ENCODE measurements at places on chromosomes 16 and 17. TPM values are rescaled to one million over a fixed set of nuclear protein-coding genes. Genes with fewer than 3 reads are reported as not detected.

The CCL17 gene
- polyA plus RNA-seq, result not detected

GRCh38 chr16:78659216-78659615 is 559.8 kb downstream of the WWOX start:
- DNase-seq, result no peak

- no peak for DNase-seq
These were observed 301.9 kb downstream of the SOX9 start for GRCh38 chr17:72422505-72423285.

DNA sequence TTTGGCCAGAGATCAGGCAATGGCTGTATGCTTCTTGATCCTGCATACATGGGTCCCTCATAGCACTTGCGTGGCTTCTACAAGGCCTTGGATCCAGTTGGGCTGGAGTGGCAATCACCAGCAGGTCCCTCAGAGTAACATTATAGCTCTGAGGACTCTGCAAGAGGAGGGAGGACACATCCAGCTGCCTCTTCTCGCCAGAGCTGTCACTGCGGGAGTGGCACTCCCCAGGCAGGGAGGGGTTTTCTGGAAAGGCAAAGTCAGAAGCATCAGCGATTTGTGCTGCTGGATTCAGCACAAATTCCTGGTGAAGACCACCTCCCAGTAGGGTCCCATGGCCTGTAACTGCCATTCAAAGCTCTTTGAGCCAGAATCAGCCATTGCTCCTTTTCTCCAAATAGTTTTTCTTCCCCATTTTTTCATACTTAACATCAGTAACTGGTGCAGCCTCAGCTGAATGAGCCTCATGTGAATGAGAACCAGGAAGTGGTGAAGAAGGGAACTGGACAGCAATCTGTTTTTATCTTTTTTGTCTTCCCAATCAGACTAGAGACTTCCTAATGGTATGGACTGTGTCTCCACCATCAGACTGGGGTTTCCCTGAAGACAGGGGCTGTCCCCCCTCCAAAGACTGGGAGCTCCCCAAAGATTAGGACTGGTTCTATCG is 40.6 kb upstream of the HOXB13 start:
- DNase-seq, result no peak

- no peak for DNase-seq
These were observed 19.1 kb upstream of the TEX2 start for GRCh38 chr17:64281962-64282752.

DNA sequence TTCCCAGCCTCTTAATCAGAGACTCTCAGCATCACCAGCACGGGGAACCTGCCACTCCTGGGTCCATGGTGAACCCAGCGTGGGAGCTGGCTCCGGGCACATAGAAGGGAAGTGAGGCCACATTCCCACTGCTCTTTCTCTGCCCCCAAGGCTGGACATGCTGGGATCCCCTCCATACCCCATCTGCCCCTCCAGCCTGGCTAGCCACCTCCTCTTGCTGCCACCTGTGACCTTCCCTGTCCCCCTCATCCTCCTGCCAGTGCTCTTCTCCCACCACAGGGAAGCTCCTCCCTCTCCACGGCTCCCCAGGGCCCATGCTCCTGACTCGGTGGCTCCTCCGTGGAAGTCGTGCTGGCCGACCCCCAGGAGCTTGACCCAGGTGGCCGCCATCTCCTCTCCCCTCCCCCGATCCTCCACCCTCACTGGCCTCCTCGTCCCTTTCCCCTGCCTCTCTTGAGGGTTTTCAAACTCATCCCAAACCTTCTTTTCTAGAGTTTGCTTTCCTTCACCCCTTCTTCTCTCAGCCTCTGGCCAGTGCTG is 139.1 kb upstream of the CHMP6 start:
- DNase-seq, result no peak

- no peak for DNase-seq
These were observed 3.2 kb upstream of the C1QTNF1 start for GRCh38 chr17:79020631-79021301.
